Mesenchymal stem cell (in vitro differentiated cells and primary cell): ENCODE measurements at places on chromosomes 5 and 9.
A peak's percentile ranks its signal among the peaks of the same experiment; 100 is the strongest.

GRCh38 chr5:30752015-30752414 is 441.5 kb upstream of the CDH6 start:
- DNase-seq: no peak
- no peak overlapping the region for H3K4me3 ChIP-seq
- H3K36me3 ChIP-seq: no peaks in the 10 kb centered on the region
- H3K27ac ChIP-seq: no peak overlapping the region
- no peaks in the 10 kb centered on the region for H3K4me1 ChIP-seq
- no peaks in the 10 kb centered on the region for H3K27me3 ChIP-seq

DNA sequence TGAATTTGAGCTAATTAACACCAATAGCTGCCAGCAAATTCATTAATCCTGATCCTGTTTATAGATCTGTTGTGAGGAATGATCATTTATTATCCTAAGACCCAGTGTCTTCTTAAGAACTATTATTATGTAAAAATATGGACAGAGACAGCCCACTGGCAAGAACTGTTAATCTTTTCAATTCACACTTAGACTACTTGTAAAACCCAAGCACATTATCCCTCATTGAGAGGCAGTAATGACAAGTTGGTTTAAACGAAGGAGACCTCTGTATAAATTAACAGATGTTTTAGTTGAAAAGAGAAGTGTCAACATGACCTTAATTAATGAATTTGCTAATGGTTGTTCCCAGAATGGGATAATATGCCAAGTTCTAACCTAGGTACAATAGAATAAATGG is 270.3 kb upstream of the IZUMO3 start:
- H3K27ac ChIP-seq: no peak overlapping the region
- no peaks in the 10 kb centered on the region for H3K36me3 ChIP-seq
- H3K4me3 ChIP-seq: no peak overlapping the region
- DNase-seq: no peak
- no peaks in the 10 kb centered on the region for H3K4me1 ChIP-seq

- peak overlapping the region; percentile 88 for H3K27ac ChIP-seq
- H3K36me3 ChIP-seq: peaks cover 8% of the 10 kb centered on the region
- peak overlapping the region; percentile 90 for H3K4me3 ChIP-seq
- no peaks in the 10 kb centered on the region for H3K27me3 ChIP-seq
- H3K4me1 ChIP-seq: peaks cover 6% of the 10 kb centered on the region
- no peak for DNase-seq
Observed at GRCh38 chr9:132669319-132669697, 475 bp downstream of the DDX31 start.

- H3K27ac ChIP-seq: no peak within 1 kb of the TSS
- H3K4me1 ChIP-seq: peaks cover 9% of the 10 kb centered on the region
- DNase-seq: peak; percentile 5
- peak within 1 kb of the TSS; percentile 58 for H3K4me3 ChIP-seq
- H3K27me3 ChIP-seq: peaks cover 62% of the 10 kb centered on the region
Observed at GRCh38 chr9:34957492-34958410, at the start of gene PHF24. Gene PHF24 (plus strand): TSS chr9:34958285. CDS start chr9:34971299, 13,014 bp downstream.

GRCh38 chr5:141903261-141903660 is 20.4 kb upstream of the DELE1 start:
- H3K4me1 ChIP-seq: no peaks in the 10 kb centered on the region
- H3K4me3 ChIP-seq: no peak overlapping the region
- DNase-seq: no peak
- no peaks in the 10 kb centered on the region for H3K27me3 ChIP-seq

GRCh38 chr9:34624475-34625185 is 4.2 kb downstream of the ARID3C start:
- H3K36me3 ChIP-seq: no peaks in the 10 kb centered on the region
- peaks cover 62% of the 10 kb centered on the region for H3K27me3 ChIP-seq
- no peak overlapping the region for H3K27ac ChIP-seq

DNA sequence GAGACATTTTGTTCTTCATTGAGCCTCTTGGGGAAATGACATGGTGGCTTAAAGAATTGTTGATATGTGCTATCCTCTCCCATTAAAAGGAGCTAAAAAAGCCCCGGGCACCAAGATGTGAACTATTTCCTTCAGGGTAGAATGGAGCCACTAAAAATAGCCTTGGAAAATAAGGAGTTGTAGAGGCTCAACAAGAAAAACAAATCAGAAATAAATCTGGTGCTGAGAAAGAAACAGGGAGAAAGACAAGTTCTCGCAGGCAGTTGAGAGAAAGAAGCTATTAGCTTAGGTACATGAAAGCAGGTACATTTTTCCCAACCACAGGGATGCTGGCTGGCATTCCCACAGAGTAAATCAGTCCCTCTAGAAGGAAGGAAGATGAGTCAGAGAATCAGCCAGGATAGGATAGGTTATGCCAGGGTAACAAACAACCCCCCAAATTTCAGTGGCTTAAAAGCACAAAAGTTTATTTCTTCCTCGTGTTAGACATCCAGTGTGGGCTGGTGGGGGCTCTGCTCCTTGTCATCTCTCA is 134.6 kb upstream of the ADRA1B start:
- H3K4me1 ChIP-seq: no peaks in the 10 kb centered on the region
- H3K4me3 ChIP-seq: no peak overlapping the region
- H3K27me3 ChIP-seq: no peaks in the 10 kb centered on the region
- H3K27ac ChIP-seq: no peak overlapping the region
- DNase-seq: no peak

DNA sequence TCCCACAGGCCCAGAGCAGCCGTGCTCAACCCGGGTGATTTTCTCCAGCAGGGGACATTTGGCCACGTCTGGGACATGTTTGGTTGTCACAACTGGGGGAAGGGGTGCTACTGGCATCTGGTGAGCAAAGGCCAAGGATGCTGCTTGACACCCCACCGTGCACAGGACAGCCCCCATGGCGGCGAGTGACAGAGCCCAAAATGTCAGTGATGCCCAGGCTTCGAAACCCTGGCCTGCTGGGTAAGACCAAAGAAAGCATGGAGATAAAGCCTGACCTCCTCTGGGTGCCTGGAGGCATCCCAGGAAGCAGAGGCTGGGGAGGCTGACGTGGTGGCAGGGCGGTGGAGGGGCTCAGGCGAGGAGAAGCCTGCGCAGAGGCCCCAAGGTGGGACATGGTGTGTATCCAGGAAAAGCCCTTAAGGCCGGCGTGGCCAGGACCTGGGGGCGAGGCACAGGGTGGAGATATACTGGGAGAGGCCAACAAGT is 66.4 kb downstream of the ZNF354C start:
- H3K36me3 ChIP-seq: no peaks in the 10 kb centered on the region
- H3K4me1 ChIP-seq: no peaks in the 10 kb centered on the region
- no peak for DNase-seq
- H3K4me3 ChIP-seq: no peak overlapping the region
- H3K27ac ChIP-seq: no peak overlapping the region
- no peaks in the 10 kb centered on the region for H3K27me3 ChIP-seq

DNA sequence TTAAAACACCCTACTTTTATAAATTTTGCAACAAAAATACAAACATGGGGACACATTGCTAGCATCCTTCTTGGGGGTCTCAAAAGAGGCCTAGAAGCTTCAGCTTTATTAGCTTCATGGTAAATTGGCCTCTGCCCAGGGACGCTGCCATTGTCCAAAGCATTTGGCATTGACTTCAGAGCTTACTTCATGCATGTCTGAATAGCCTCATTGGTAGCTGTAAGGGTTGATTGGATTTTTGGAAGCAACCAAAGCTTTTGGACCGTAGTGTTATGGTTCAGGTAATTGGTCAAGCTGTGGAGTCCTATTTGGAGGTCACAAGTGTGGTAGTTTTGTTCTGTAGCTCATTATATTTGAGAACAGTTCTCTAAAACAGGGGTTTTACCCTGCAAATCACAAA is 411.7 kb upstream of the SLC24A2 start:
- DNase-seq: no peak
- no peaks in the 10 kb centered on the region for H3K36me3 ChIP-seq
- H3K27me3 ChIP-seq: peaks cover 10% of the 10 kb centered on the region
- no peak overlapping the region for H3K27ac ChIP-seq

GRCh38 chr5:169826618-169827017 is 153.7 kb downstream of the INSYN2B start:
- H3K27me3 ChIP-seq: no peaks in the 10 kb centered on the region
- H3K36me3 ChIP-seq: no peaks in the 10 kb centered on the region
- no peak overlapping the region for H3K27ac ChIP-seq
- H3K4me1 ChIP-seq: no peaks in the 10 kb centered on the region

DNA sequence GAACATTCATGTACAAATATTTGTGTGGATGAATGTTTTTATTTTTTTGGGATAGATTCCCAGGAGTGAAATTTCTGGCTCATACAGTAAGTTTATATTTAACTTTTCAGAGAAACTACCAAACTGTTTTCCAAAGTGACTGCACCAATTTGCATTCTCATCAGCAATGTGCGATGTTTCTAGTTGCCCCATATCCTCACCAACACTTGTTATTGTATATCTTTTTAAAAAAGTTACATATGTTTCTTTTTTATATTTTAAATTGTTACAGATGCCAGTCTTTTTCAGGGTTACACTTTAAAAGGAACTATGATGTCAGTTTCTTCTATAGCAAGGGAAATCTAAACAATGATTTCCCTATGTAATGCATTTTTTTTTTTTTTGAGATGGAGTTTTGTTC is 49.1 kb upstream of the SEMA4D start:
- no peak overlapping the region for H3K4me3 ChIP-seq
- H3K27ac ChIP-seq: no peak overlapping the region
- peaks cover 9% of the 10 kb centered on the region for H3K4me1 ChIP-seq
- H3K27me3 ChIP-seq: no peaks in the 10 kb centered on the region
- DNase-seq: no peak

GRCh38 chr5:173294673-173295320 is 33.4 kb downstream of the STC2 start:
- H3K36me3 ChIP-seq: no peaks in the 10 kb centered on the region
- peaks cover 13% of the 10 kb centered on the region for H3K4me1 ChIP-seq
- no peak overlapping the region for H3K27ac ChIP-seq
- H3K4me3 ChIP-seq: no peak overlapping the region
- peaks cover 6% of the 10 kb centered on the region for H3K27me3 ChIP-seq

GRCh38 chr9:98369896-98370295 is 114.4 kb upstream of the TBC1D2 start:
- DNase-seq: no peak
- H3K36me3 ChIP-seq: no peaks in the 10 kb centered on the region
- H3K27ac ChIP-seq: no peak overlapping the region

DNA sequence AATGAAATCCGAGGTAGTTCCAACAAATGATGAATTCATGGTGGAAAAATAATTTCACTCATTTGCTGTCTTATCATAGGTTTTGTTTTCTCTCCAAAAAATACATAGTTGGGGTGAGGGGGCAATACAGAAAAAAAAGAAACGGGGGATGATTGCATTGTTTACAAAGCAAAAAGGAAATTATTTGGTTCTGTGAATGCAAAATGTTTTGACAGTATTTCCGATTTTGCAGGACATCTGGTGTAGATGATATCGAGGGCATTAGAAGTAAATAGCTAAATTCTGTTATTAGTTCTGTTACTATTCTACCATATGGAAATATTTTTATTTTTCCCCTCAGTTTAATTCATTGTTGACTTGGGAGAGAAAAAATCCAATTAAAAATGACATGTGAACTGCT is 201.7 kb downstream of the MARCHF11 start:
- H3K4me3 ChIP-seq: no peak overlapping the region
- H3K36me3 ChIP-seq: no peaks in the 10 kb centered on the region
- H3K27me3 ChIP-seq: no peaks in the 10 kb centered on the region

DNA sequence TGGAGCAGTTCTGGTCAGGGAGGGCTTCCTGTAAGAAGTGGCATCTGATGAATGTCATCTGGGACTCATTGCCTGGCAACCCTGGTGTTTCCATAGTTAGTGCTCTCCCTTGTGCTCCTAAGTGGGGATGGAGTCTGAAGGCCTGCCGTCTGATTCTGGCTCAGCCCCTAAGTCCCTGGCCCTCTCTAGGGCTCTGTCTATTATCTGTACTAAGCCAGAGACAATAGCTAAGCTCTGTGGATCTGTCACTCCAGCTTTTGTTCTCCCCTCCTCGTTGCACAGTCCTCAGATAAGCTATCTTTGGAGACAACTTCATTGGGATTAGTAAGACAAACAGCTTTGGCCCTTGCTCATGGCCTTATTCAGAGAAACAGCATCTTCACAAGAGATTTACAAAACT is 30.6 kb upstream of the TTC1 start:
- H3K27ac ChIP-seq: no peak overlapping the region
- no peaks in the 10 kb centered on the region for H3K36me3 ChIP-seq
- peaks cover 8% of the 10 kb centered on the region for H3K4me1 ChIP-seq
- no peak overlapping the region for H3K4me3 ChIP-seq
- no peak for DNase-seq

- H3K4me1 ChIP-seq: peaks cover 6% of the 10 kb centered on the region
- H3K36me3 ChIP-seq: no peaks in the 10 kb centered on the region
- H3K27me3 ChIP-seq: no peaks in the 10 kb centered on the region
- no peak overlapping the region for H3K27ac ChIP-seq
- no peak for DNase-seq
Observed at GRCh38 chr9:88833946-88834345, 157.3 kb upstream of the S1PR3 start.

- no peak for DNase-seq
- H3K27ac ChIP-seq: no peak overlapping the region
- no peaks in the 10 kb centered on the region for H3K27me3 ChIP-seq
- H3K4me1 ChIP-seq: no peaks in the 10 kb centered on the region
- no peak overlapping the region for H3K4me3 ChIP-seq
- H3K36me3 ChIP-seq: no peaks in the 10 kb centered on the region
Observed at GRCh38 chr5:11962122-11962521, 57.9 kb upstream of the CTNND2 start.

DNA sequence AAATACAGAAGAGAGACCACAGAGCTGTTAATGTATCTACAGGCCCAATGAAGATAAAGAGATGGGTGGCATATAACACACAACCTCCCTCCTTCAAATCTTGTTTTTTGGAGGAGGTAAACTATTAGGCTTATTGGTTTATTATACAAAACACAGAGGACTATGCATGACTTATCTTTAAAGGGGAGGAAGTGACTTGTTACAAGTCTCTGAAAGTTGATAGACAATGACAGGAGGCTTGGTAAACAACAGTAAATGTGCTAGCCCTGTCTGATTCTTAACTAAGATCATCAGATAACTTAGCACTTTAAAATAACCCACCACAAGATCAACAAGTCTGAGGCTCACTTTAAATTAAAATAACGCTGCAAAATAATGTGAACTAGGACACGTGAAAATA is 219.0 kb downstream of the MLLT3 start:
- no peaks in the 10 kb centered on the region for H3K4me1 ChIP-seq
- H3K4me3 ChIP-seq: no peak overlapping the region
- no peaks in the 10 kb centered on the region for H3K27me3 ChIP-seq
- H3K27ac ChIP-seq: no peak overlapping the region

DNA sequence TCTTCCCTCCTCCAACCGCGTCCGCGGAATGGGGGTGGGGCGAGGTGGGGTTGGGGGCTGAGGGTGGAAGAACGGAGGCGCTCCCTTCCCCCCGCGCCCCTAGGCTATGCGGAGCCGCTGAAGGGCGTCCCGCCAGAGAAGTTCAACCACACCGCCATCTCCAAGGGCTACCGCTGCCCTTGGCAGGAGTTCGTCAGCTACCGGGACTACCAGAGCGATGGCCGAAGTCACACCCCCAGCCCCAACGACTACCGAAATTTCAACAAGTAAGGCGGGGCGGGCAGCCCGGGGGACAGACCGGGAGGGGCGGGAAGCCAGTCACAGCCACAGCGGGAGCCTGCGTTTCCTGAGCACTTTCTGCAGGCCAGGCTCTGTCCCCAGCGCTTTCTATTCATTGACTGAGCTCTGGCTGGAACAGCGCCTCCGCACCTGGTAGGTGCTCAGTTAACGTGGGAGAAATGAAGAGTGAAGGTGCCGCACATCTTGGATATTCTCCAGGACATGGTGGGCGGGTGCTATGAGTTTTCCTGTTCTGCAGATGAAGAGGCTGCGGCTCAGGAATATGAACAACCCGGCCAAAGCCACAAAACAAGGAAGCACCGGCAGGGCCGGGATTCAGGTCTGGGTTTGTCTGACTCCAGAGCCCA is 11.3 kb downstream of the MYOZ3 start:
- peak; percentile 50 for DNase-seq
- H3K27ac ChIP-seq: no peak overlapping the region
- peaks cover 29% of the 10 kb centered on the region for H3K4me1 ChIP-seq
- H3K4me3 ChIP-seq: peak overlapping the region; percentile 70
